ENCODE measurements at places on chromosomes 7 and 10.

- DNase-seq = no peak
These were observed 18.6 kb upstream of the GOT1 start for GRCh38 chr10:99449023-99449422.

- no peak for DNase-seq
These were observed 211.9 kb upstream of the GLI3 start for GRCh38 chr7:42448901-42449300.

DNA sequence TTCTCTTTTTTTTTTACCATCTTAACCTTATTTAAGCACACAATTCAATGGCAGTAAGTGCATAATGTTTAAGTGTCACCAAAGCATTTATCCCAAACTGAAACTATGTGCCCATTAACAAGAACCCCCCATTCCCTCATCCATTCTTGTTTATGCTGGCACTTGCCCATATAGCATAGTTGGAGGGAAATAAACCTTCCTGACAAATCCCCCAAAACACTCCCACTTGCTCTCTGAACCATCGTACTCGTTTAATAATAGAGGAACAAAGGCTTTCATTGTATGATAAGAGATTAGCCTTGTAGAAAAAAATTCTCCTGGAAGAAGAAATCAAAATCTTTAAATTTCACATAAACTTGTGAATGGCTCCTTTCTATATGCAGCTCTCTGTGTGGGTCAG is 26.4 kb upstream of the KCNMA1 start:
- DNase-seq = no peak

DNA sequence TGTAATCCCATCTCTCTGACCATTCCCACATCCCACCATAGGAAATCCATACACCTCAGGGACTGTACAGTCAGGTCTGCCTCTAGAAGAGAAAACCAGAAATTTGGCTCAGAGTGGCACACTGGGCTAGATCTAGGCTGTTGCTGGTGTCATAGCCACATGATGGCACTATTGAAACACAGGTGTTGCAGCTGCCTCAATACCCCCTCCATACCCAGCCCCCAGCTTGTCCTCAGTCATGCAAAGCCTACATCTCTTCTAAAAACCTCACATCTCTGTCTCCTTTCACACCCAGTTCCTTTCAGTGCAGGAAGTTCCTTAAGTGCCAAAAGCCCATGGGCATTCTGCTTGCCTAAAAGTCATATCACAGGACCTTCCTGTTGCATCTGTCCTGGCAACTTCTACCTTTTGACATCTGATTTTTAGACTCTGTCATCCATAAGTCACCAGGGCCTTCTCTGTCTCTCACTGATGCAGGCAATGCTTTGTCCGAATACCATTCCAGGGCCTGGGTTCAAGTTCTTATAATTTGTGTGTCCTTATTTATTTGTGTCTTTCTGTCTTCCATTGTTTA is 27.0 kb upstream of the HIBADH start:
- peak; percentile 25 for DNase-seq

- DNase-seq = no peak
These were observed 356.7 kb downstream of the CALN1 start for GRCh38 chr7:72055426-72055825.

DNA sequence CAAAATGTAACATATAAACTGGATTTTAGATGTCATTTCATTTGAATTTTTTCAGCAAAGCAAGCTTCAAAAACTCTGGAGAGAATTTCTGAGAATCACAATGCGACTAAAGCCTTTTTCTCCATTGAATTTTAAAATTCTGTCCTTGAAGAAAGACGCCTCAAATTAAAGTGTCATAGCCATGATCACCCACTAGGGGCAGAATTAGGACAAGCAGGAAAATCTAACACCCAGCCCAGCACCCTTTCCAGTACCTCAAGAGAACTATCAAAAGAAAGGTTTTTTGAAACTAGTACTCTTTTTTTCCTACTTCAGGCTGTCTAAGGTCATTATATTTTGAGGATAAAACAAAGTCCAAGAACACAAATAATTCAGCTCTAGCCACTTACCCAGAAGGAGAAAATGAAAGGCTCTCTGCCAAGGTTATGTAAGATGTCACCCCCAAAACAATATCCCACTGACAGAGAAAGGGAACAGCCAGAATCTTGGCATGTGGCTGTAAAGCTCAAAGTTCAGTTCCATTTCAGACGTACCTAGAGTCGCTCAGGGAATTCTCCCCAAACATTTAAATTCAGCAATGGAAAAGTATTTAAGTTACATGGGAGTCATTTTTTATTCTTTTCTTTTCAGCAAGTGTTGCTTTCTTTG is 299.4 kb downstream of the SNX13 start:
- DNase-seq = no peak
